ENCODE measurements at places on chromosomes 12 and 14.
A peak's percentile ranks its signal among the peaks of the same experiment; 100 is the strongest.

DNA sequence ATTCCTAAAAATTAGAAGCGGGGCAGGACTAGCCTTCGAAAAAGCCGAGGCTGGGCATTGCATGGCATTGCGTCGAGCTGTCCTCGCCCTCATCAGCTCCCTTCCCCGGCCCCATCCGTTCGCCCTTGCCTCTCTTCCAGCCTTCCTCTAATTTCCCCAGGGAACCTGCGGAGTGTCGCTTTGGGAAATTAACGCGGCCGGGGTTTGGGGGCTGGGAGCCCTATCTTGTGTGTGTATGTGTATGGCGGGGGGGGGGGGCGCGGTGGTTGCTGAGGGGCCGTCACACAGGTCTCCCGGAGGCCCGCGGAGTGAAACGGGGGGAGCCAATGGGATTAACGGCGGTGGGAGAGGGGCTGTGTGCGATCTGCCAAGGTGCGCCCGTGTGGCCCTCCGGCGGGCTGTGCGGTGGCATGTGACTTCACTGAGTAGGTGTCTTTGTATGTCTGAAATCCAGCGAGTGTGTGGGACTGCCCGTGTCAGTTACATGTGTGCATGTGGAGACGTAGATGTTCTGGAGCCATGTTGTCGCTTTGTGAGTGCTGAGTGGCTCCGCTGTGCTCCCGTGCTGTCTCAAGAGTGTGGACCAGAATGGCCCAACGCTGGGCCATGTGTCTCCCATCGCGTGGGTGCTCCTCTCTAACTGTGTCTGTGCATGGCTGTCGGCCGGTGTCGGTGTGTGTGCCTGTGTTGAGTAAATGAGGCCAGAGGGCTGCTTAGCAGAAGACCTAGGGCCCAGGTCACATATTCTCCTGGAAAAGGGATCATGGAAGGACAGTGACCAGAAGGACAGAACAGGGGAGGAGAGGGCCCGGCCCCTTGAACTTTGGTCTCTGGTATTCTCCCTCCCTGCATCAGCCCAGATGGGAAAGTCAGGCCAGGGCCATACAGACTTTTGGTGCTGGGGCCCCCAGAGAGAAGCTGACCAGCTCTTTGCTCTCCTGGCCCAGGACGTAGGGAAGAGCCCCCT is 1.5 kb downstream of the PTMS start:
- DNase-seq = no peak

GRCh38 chr12:96334502-96334901 is 65.7 kb downstream of the CDK17 start:
- no peak for DNase-seq

DNA sequence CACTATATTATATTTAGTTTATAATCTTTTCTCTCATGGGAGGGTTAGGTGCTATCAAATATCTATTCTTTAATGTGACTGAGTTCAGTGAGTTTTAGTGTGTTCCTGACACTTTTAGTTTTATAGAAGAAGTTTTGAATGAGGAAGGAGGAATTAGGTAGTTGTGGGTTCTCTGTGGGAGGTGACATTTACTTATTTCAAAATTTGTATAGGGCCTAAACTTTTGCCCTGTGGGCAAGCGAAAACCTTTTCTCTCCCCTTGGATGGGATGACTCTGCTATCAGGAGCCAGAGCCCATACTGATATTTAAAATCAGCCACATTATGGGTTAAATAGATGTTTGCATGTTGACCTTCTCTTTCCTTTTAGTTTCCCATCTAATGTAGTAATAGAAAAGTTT is 43.6 kb downstream of the SPATS2 start:
- DNase-seq = no peak

- no peak for DNase-seq
Observed at GRCh38 chr12:89103831-89104230, 248.5 kb downstream of the DUSP6 start.

- DNase-seq = no peak
Observed at GRCh38 chr12:117334051-117334450, 27.4 kb downstream of the NOS1 start.

DNA sequence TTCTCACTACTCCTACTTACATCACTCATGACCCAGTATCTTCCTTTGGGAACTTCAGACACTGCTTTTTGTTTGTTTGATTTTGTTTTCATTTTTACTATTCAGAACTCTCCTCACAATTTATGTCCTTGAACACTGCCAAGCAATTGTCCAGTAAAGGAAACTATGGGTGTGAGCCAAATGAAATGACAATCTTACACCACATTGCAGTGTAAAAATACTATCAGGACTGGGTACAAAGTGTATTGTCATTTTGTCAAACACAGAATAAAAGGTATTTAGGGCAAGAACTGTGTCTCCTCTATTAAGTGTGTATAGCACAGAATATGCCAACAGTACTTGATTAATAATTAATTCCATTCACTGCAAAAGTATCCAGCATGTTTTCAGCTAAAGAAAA is 199.3 kb downstream of the ALG10B start:
- DNase-seq = no peak

- DNase-seq = peak; percentile 8
Observed at GRCh38 chr12:29519585-29520182, 22.2 kb upstream of the OVCH1 start.

GRCh38 chr12:130162267-130162666 is at the start of gene FZD10:
Gene FZD10 (plus strand): TSS chr12:130162464. CDS start chr12:130162943, 479 bp downstream.
- no peak for DNase-seq

GRCh38 chr14:77543240-77543551 is 44.6 kb upstream of the ISM2 start:
- no peak for DNase-seq

- DNase-seq = peak; percentile 5
Observed at GRCh38 chr14:29548948-29549370, 378.7 kb downstream of the PRKD1 start.

GRCh38 chr12:6065131-6065862 is 59.2 kb downstream of the VWF start:
- DNase-seq = no peak

DNA sequence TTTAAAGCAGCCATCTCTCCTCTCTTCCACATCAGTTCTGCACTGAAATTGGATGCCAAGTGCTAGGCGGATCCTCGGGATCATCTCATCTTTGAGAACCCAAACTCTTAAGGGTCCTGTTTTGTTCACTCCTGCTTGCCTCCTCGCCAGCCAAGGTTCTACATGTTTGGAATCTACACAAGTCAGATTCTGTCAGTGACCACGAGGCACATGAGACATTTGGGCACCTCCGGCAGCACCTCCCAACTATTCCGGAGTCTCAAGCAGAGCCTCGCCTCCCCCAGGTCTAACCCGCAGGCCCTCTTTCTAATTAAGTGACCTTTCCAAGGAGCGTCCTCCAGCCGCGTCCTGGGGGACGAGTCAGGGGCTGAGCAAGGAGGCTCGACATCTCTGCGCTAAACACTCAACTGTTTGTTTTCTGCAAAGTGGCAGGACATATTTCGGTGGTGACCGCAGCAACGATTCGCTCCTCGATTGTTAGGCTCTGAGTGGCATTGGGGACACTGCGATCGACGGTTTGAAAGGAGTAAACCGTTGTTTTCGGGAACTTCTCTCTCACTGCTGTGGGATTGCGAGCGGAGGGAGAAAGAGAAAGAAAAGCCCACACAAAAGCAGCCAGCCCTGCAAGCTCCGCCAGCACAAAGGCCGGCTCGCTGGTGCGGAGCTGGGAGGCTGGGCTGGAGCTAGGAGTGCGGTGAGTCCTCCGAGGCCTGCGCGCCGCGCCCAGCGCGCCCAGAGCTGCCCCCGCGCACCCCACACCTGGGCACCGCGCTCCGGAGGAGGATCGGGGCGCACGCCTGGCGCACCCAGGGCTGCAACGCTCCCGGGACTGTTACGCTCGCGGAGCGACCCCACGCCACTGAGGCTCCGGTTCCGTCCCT is 640 bp downstream of the ARMH4 start:
- no peak for DNase-seq

Measured in GM19239 (cell line).